Fibroblast of skin of left biceps (primary cell): ENCODE measurements at places on chromosomes 2 and 18.

DNA sequence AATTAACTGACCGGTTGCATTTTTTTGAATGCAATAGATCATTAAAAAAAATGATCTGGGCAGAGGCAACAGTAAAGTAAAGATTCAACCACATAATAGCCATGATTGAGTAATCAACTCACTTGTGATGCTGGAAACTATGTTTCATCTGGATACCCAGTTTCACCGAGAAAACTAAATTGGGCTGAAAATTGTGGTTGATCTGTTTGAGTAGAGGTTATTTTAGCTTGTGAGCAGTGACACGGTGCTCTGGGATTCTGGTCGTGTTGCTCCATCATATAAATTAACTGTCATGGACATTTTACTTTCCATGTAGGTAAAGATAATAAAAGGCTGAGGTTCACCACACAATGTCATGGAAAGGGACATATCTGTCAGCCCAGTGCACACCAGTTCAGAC lies 58.7 kb downstream of the CD226 start:
- DNase-seq = no peak

DNA sequence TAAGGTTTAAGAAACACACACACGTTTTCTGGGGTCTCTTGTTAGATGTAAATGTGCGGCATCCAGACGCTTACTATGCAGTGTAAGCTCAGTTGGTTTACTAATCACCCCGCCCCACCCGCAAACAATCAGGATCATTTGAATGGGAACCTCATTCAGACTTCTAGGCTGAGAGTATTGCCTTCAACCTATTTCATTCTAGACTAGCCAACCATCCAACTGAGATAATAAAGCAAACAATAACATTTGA lies 1.3 kb upstream of the FIGN start:
- no peak for DNase-seq

DNA sequence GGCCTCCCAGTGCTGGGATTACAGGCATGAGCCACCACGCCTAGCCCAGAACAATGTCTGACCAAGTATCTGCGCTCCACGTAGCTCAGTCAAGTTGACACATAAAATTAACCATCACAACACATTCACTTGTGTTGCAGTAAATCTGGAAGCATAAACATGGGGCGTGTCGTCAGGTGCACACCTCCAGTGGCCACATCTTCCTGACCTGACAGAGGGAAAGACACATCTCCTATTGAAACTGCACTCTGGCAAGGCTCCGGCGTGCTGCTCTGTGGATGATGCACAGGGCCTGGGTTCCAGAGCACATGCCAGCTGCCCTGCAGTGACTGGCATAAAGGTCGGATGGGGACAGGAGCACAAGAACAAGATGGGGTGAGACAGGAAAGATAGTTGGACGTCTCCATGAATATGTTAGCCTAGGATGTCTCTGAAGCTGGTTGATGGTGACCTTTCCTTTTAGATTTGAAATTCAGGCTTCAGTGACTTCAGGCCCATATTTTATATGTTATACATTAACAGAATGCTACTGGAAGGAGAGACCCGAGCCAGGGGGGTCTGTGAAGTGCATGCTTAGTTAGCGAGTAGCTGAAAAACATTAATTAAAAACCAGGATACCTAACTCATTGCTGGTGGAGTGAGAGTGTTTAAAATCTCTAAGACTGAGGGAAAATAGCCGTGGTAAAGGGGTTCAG lies 10.9 kb downstream of the IMPA2 start:
- DNase-seq = no peak

GRCh38 chr2:122236152-122236874 lies 480.9 kb downstream of the TSN start:
- DNase-seq = no peak

DNA sequence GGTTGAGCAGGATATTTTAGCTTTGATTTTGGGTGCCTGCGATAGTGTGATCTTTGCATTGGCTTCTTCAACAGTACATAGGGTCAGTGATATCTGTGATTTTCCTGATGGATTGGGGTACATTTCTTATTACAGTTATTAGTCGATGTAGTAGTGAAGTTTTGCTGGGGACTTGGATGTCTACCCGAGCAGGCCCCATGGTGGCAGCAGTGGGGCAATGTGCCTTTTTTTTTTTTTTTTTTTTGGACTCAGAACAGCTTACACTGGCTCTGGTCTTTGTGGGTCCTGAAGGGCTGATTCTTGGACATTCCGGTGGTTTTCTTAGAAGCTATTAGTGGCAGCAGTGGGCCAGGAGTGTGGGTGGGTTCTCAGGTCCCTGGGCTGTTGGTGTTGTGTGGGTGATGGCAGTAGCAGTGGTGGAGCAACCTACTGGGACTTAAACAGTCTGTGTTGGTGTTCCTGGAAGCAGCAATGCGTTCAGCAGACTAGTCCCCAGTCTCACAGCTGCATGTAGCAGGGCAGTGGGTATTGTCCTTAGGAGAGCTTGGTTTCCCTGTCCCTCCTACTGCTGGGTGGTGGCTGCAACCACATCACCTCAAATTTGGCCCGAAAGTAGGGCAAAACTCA lies 53.7 kb upstream of the SLC4A10 start:
- DNase-seq = no peak

GRCh38 chr2:30341500-30342267 lies 105.4 kb upstream of the LCLAT1 start:
- DNase-seq = no peak

DNA sequence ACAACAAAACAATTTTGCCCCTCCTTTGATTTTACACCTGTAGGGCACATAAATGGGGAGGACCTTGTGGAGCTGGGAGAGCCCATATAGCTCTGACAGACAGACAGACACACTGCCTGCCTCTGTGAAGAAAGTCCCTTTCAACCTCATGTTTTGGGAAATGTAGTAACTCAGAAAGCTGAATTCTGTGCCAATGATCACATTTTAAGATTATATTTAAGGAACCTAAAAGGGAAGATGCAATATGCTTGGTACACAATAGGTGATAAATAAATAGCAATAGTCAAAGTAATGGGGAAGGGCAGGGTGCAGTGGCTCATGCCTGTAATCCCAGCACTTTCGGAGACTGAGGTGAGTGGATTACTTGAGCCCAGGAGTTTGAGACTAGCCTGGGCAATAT lies 446.4 kb upstream of the ID2 start:
- no peak for DNase-seq

GRCh38 chr2:56192664-56193305 lies 9.0 kb downstream of the CCDC85A start:
- DNase-seq = no peak

GRCh38 chr2:156343096-156343939 lies 10.8 kb upstream of the NR4A2 start:
- DNase-seq = no peak

GRCh38 chr2:206518997-206519396 lies 75.7 kb downstream of the ADAM23 start:
- DNase-seq = no peak

GRCh38 chr2:72325592-72326422 lies 178.1 kb upstream of the CYP26B1 start:
- no peak for DNase-seq

- DNase-seq = no peak
Observed at GRCh38 chr18:75241705-75242104, 31.1 kb downstream of the TSHZ1 start.

DNA sequence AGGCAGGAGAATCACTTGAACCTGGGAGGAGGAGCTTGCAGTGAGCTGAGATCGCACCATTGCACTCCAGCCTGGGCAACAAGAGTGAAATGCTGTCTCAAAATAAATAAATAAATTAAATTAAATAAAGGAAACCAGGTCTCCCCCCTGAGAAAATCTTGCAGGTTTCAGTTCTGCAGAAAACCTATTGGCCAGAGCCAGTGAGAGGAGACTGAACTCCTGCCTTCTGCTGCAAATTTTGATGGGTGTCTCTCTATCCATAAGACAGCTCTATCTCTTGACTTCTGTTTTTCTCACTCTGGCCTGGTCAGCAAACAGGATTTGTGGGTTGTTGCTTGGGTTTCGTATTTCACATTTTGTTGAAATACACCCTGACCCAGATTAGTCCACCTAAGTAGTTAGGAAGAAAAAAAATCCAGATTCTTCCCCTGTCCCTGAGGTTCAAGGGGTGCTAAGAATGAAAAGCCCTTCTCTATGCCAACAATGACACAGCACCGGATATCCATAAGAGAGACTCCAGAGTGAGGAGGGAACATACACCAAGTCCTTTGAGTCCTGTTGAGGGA lies 86.7 kb upstream of the MAP4K4 start:
- no peak for DNase-seq

DNA sequence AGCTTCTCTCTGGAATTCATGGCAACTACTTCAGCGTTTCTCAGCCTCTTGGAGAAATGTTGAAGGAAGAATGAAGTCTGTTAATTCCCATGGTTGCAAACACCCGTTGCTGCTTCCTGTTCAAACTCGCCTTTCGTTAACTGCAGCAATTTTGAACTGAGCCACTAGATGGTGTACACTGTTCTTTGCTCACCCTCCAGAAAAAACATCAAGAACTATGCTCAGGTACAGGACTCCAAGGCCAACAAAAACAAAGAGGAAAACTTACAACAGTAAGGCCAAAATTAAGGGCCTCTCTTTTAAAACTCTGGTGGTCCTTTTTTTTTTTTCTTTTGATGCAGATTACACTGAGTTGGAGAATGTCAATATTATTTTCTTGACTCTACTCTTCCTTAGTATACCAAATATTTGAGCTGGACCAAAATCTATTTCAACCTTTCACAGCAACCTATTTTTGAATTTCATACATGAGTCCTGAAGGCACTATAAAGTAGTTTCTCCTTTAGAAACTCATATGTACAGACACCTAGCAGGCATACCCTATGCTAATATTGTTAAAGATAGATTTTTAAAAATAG lies 58.2 kb downstream of the KLHL14 start:
- peak; percentile 34 for DNase-seq

GRCh38 chr2:48829569-48829968 lies 74.0 kb upstream of the LHCGR start:
- no peak for DNase-seq

GRCh38 chr2:121888189-121888557 lies 132.7 kb downstream of the TSN start:
- DNase-seq = no peak

- DNase-seq = no peak
Observed at GRCh38 chr18:75204732-75205513, 4.0 kb downstream of the PTGR3 start.

DNA sequence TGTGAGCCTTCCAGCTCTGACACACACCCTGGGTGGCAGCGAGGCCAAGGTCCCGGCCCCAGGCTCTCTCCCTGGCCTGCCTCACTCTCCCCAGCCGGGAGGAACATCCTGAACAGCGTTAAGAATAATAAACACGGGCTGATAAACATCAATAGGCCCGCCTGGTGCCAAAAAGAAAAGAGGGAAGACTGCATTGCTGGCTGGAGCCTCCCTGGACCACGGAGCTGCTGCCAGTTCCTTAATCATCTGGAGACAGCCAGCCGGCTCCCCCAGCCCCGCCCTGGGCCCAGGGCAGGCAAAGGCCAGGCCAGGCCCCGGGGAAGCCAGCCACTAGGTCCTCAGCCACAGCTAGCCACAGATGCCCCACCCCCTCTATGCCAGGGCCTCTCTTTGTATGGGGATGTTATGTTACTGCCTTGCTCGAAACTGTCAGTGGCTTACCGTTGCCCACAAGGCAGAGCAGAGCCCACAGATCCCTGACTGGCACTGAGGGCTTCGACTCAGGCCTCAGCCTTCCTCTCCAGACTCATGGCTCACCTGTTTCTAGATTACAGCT lies 293.7 kb downstream of the DYSF start:
- no peak for DNase-seq

DNA sequence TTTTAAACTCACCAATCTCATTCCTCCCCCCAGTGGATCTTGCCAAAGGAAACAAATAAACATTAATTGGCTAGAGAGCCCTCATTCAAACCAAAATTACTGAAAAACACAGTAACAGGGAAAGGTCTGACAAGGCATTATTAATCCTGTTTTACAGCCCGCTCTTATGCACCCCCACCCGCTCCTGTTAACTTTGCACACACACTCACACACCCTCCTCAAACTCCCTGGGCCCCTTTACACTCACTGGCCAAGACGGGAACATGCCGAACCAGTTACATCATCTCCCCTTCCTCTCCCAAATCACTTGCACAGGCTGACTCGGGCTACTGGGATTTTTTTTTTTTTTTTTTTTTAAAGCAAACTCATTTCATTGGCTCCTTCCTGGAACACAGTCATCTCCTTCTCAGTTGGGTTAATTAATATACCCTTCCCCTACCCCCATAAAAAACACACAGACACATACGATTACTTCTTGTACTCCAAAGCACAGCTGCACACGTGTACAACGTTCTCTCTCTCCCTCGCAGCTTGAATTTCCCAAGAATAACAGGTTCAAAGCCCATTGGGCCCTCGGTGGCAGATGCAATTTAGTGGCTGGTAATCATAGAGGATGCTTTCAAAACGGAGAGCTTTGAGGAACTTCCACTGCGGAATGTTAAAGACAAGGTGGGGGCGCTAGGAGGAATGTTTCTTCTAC lies 31.8 kb downstream of the KLF7 start:
- DNase-seq = peak; percentile 94

- no peak for DNase-seq
Observed at GRCh38 chr2:192030856-192031255, 163.9 kb downstream of the TMEFF2 start.

DNA sequence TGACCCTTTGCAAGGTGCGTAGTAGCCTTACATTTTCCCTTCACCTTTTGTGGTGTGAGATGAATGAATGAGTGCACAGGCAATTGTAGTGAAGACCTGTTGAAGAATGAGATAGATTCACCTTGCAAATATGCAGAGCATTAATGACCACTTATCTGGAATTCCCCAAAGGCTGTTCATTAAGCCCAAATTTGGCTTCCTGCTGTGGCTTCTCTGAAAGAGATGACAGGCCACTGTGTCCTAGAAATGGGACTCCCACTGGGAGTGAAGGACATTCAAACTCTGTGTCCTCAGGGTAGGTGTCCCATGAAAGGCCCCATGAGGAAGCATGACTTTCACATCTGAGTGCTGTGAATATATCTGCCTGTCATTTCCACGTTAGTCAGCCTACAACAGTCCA lies 1821.8 kb upstream of the PIK3C3 start:
- DNase-seq = no peak

- DNase-seq = no peak
Observed at GRCh38 chr18:55627007-55627406, 39.0 kb upstream of the TCF4 start.

DNA sequence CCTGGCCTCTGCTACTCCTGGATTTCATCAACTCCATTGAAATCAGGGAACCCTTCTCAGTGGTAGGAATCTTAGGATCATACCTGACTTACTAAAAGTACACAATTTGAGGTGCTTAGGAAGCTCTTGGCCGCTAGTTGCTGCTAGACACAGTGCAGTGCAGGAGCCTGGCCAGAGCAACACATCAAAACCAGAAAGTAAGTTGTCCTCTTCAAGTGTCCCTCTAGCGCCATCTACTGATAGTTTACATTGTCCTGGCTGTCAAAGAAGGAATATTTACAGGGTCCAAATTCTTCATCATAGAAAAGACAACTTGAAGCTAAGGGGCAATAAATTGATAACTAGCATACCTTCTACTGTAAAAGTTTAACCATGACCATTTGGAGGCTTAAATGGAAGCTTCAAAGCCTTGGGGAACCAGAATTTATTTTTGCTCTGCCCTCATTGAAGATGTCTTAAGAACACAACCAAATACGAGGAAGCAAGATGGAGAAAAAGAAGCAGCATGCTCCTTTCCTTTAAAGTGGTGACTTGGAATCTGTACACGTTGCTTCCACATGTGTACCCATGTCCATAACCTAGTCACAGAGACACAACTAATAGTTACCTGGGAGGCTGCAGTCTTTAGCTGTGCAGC lies 889.1 kb upstream of the GCFC2 start:
- DNase-seq = peak; percentile 24

- DNase-seq = peak; percentile 4
Observed at GRCh38 chr2:134819334-134819733, 19.1 kb upstream of the ACMSD start.
